ENCODE measurements at places on chromosomes 7 and 10.
A peak's percentile ranks its signal among the peaks of the same experiment; 100 is the strongest.

GRCh38 chr10:44779511-44779910, 131.6 kb upstream of the TMEM72 start:
- DNase-seq, result no peak

DNA sequence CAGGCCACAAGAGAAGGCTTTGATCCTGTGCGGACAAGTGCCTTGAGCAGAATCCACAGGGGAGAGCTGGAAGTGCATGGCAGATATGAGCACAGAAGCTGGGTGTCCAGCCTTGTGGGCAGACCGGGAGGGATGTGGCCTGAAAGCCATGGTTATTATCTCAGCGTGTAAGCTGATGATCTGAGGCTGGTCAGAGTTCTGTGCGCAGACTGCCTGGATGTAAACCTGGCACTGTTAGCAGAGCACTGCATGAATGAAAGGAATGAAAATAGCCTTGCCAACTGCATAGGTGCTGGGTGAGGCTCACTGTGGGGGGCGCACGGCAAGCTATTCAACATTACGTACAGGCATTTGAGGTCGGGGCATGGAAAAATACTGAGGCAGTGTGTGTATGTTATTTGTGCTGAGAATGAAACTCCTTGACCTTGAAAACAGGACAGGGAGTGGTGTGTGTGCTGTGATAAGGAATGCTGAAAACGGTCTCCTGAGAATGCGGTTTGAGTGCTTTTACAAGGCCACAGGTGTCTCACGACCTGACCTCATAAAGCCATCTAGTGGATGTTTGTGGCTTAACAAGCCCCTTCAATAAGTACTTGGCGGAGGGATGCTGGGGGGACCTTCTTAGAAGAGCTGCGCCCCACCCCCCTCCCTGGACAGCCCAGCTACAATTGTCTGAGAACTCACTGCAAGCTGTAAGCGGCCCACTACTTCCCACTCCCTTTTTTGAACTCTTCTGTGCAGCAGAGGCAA, 18.7 kb downstream of the AKR1C1 start:
- no peak for DNase-seq

GRCh38 chr7:141381794-141382427, 169.3 kb upstream of the AGK start:
- DNase-seq, result peak; percentile 2

DNA sequence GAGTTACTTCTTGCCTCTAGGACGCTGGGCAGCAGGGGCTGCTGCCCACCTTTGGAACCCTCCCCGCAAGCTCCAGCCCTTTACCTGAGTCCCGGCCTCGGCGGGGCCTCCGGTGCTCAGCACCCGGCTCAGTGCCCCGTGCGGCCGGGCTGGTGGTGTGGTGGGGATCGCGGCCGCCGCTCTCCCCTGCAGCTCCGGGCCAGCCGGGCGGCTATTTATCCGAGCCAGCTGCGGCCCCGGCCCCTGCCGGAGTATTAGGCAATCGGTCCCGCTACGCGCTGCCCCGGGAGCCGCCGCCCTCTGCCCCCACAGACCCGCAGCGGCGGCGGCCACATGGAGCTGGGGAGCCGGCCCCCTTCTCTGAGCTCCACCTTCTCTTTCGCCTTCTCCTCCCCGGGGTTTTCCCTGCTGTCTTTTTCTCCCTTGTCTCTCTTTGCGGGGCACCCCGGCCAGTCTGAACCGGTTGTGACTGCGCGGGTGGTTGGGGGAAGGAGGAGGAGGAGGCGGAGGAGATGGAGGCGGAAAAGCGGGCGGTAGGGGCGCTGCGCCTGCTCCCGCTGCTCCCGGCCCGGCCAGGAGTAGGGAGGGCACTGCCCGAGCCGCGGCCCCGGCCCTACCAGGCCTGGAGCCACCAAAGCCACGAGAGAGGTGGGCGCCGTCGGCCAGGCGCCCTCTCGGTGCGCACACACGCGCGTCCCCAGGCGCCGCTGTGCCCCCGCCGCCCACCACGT, at the start of gene SLC16A9:
TSS of gene SLC16A9 (minus strand) at position 456 of the 731 bp plus-strand sequence. CDS start 25,559 bp downstream, outside the sequence.
- peak; percentile 57 for DNase-seq

DNA sequence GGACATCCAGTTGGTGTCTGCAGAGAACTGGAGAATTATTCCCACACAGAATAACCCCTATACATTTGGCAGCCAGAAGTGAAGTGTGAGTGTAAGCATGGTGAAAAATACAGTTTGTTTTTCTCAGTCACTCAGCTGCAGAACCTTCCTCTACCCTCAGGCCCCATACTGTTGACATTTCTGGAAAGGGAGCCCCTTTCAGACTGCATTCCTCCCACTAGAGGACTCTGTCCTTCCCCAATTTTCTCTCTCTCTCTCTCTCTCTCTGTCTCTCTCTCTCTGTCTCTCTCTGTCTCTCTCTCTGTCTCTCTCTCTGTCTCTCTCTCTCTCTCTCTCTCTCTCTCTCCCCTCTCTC, 86.8 kb upstream of the STEAP1B start:
- DNase-seq, result no peak

- DNase-seq, result peak; percentile 56
These were observed 2.5 kb downstream of the SCIN start for GRCh38 chr7:12572941-12573575.

GRCh38 chr10:3401491-3401938, 228.9 kb upstream of the PITRM1 start:
- DNase-seq, result no peak
